Sigmoid colon (tissue), 7 donors: ENCODE measurements at places on chromosomes 3 and 15. TPM values are rescaled to one million over a fixed set of nuclear protein-coding genes. Genes with fewer than 3 reads are reported as not detected.

- no peaks in the 10 kb centered on the region for H3K4me1 ChIP-seq
- H3K27me3 ChIP-seq, result no peaks in the 10 kb centered on the region
- DNase-seq, result no peak
- H3K36me3 ChIP-seq, result no peaks in the 10 kb centered on the region
- no peak overlapping the region for H3K27ac ChIP-seq
- H3K4me3 ChIP-seq, result no peak overlapping the region
Observed at GRCh38 chr15:62382046-62382445, 217.0 kb upstream of the C2CD4B start.

DNA sequence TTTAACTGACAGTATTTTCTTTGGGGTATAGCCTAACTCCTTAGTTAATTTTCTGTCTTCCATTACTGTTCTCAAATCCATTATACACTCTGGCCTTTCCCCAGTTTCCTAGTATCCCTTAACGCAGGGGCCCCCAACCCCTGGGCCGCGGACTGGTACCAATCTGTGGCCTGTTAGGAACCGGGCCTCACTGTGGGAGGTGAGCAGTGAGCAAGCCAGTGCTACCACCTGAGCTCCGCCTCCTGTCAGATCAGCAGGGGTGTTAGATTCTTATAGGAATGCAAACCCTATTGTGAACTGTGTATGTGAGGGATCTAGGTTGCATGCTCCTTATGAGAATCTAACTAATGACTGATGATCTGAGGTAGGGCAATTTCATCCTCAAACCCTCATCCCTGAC lies 75.1 kb downstream of the DOCK3 start:
- no peaks in the 10 kb centered on the region for H3K27me3 ChIP-seq
- H3K36me3 ChIP-seq, result no peaks in the 10 kb centered on the region
- H3K4me1 ChIP-seq, result no peaks in the 10 kb centered on the region
- H3K27ac ChIP-seq, result no peak overlapping the region
- no peak for DNase-seq

DNA sequence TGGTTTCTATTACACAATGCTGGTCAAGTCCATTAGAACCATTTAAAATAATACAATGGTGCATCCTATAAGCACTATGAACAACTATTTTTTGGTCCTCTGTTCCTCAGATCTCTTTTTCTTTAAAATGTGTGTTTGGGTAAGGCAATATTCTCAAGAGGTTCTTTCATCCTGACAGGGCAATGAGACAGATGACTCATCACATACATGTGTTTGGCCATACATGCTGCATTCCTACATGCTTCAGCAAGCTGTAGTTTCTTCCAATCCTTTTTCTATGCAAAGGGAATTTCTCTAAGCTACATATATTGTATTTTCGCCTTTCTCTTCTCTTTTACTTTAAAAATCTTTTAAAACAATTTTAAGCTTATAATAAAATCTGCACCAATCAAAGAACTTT lies 52.7 kb downstream of the OTOL1 start:
- no peak overlapping the region for H3K27ac ChIP-seq
- DNase-seq, result no peak
- no peak overlapping the region for H3K4me3 ChIP-seq
- H3K4me1 ChIP-seq, result no peaks in the 10 kb centered on the region

DNA sequence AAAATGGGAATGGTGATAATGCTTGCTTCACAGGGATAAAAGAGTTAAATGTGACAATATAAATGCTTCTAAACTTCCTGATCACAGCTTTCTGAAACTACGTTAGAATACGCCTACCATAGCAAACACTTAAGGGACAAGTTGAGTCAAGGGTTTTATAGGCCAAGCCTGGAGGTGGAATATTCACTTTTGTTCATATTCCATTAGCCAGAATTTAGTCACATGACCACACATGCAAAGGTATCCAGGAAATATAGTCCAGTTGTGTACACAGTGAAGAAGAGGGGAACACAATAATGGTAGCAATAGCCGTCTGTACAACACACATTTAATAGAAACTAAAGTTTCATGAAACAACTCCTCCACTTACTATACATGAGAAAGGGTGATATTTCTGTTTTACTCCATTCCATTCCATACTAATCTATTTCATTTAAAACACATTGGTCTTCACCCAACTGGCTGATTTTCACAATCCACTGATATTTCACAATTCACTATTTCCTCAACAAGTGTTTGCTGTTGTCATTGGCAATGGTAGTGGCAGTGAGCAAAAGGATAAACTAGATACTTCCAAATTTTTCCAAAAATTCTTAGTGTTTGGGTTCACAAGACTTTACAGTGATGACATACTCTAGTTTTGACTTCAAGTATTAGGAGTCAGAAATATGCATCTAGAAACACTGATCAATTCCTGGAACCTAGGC lies 270.9 kb downstream of the ERC2 start:
- no peaks in the 10 kb centered on the region for H3K27me3 ChIP-seq
- no peak overlapping the region for H3K4me3 ChIP-seq
- DNase-seq, result no peak
- no peaks in the 10 kb centered on the region for H3K36me3 ChIP-seq
- no peak overlapping the region for H3K27ac ChIP-seq

- H3K4me1 ChIP-seq, result no peaks in the 10 kb centered on the region
- no peak for DNase-seq
- no peak overlapping the region for H3K27ac ChIP-seq
- H3K27me3 ChIP-seq, result no peaks in the 10 kb centered on the region
Observed at GRCh38 chr3:45309876-45310275, 78.5 kb upstream of the LARS2 start.

- DNase-seq, result no peak
- no peaks in the 10 kb centered on the region for H3K27me3 ChIP-seq
- no peaks in the 10 kb centered on the region for H3K4me1 ChIP-seq
- no peak overlapping the region for H3K27ac ChIP-seq
Observed at GRCh38 chr3:152177757-152178156, 91.0 kb upstream of the MBNL1 start.

- no peak for DNase-seq
- no peak overlapping the region for H3K4me3 ChIP-seq
- no peak overlapping the region for H3K27ac ChIP-seq
- H3K36me3 ChIP-seq, result no peaks in the 10 kb centered on the region
- H3K27me3 ChIP-seq, result no peaks in the 10 kb centered on the region
Observed at GRCh38 chr3:53068176-53068575, 22.3 kb upstream of the SFMBT1 start.

DNA sequence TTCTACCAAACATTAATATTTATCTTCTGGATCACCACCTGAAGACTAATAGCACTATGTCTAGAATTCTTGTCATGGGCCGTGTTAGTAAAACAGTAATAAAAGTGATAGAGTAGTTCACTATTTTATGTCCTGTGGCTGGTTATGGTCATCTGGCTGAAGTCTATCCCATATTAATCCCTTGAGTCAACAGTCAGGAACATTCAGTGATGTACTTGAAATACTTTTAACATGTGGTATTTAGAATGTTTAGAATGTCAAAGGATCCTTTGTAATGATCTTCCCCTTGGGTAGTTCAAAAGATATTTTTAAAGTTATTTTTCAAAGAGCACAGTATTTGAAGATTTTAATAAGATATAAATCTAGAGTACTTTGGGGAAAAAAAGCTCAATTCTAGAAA lies 117.0 kb downstream of the MBNL1 start:
- peaks cover 97% of the 10 kb centered on the region for H3K4me1 ChIP-seq
- no peak overlapping the region for H3K4me3 ChIP-seq
- no peaks in the 10 kb centered on the region for H3K36me3 ChIP-seq
- no peaks in the 10 kb centered on the region for H3K27me3 ChIP-seq
- no peak for DNase-seq
- peak overlapping the region; percentile 79 for H3K27ac ChIP-seq

DNA sequence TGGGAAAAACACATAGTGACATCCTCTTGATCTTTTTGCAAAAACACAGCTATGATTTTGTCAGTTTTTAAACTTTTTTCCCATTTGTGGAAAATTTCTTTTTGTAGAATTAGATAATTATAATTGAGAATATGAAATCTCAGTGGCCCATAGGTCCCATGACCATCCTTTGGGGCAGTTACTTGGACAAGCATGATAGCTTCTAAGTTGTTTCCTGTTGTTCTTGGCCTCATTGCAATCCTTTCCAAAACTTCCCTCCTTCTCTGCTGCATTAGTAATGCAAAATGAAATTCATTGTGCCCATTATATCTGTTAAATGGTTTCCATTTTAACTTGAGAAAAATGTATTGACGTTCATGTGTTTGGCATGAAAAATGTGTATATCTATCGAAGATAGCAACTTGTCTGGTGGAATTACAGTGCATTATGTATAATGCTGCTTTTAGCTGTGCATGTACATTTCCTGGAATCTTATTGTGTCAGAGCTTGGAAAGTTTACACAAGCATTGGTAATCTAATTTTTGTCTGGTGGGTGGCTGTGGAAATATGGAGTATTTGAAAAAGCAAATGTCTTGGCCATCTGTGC lies 70.0 kb downstream of the MDFIC2 start:
- H3K4me1 ChIP-seq, result no peaks in the 10 kb centered on the region
- H3K4me3 ChIP-seq, result no peak overlapping the region
- no peak overlapping the region for H3K27ac ChIP-seq

GRCh38 chr3:17954801-17955200 lies 212.4 kb upstream of the TBC1D5 start:
- no peaks in the 10 kb centered on the region for H3K4me1 ChIP-seq
- H3K27me3 ChIP-seq, result no peaks in the 10 kb centered on the region
- no peak for DNase-seq
- no peaks in the 10 kb centered on the region for H3K36me3 ChIP-seq
- H3K27ac ChIP-seq, result no peak overlapping the region

GRCh38 chr3:38811822-38812221 lies 4.2 kb downstream of the SCN10A start:
- H3K4me1 ChIP-seq, result no peaks in the 10 kb centered on the region
- H3K27me3 ChIP-seq, result no peaks in the 10 kb centered on the region
- H3K4me3 ChIP-seq, result no peak overlapping the region
- H3K36me3 ChIP-seq, result no peaks in the 10 kb centered on the region
- DNase-seq, result no peak

GRCh38 chr15:23516866-23517265 lies 48.6 kb upstream of the MKRN3 start:
- H3K27me3 ChIP-seq, result no peaks in the 10 kb centered on the region
- no peaks in the 10 kb centered on the region for H3K36me3 ChIP-seq
- H3K4me1 ChIP-seq, result no peaks in the 10 kb centered on the region
- no peak overlapping the region for H3K4me3 ChIP-seq
- no peak overlapping the region for H3K27ac ChIP-seq

- no peak for DNase-seq
- no peak overlapping the region for H3K27ac ChIP-seq
- no peaks in the 10 kb centered on the region for H3K4me1 ChIP-seq
- H3K27me3 ChIP-seq, result no peaks in the 10 kb centered on the region
Observed at GRCh38 chr15:80804970-80805495, 25.9 kb downstream of the CEMIP start.

GRCh38 chr3:112353365-112353764 lies 20.4 kb downstream of the CD200 start:
- no peak overlapping the region for H3K4me3 ChIP-seq
- no peaks in the 10 kb centered on the region for H3K27me3 ChIP-seq
- H3K36me3 ChIP-seq, result no peaks in the 10 kb centered on the region
- no peak for DNase-seq

GRCh38 chr15:54208786-54209185 lies 230.5 kb downstream of the UNC13C start:
- H3K27ac ChIP-seq, result no peak overlapping the region
- no peaks in the 10 kb centered on the region for H3K36me3 ChIP-seq
- H3K4me1 ChIP-seq, result no peaks in the 10 kb centered on the region
- H3K27me3 ChIP-seq, result no peaks in the 10 kb centered on the region
- H3K4me3 ChIP-seq, result no peak overlapping the region
- no peak for DNase-seq

DNA sequence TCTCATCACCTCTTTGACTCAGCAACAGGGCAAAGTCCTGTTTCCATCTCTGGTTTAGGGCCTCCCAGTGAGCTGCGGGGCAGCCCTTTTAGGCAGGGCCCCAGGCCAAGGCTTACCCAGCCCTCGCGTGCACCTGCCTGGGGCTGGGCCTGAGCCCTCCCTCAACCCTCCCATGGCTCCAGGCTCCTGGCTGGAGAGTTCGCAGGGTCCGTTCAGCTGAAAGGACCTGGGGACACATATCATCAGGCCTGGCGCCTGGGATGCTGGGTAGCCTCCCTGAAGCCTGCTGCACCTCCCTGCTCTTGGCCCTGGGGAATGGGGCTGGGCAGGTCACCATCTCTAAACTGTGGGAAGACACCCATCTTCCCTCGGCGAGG lies 29.7 kb downstream of the HDAC11 start:
- H3K27ac ChIP-seq, result no peak overlapping the region
- no peaks in the 10 kb centered on the region for H3K36me3 ChIP-seq
- H3K27me3 ChIP-seq, result no peaks in the 10 kb centered on the region
- H3K4me1 ChIP-seq, result peaks cover 14% of the 10 kb centered on the region
- H3K4me3 ChIP-seq, result no peak overlapping the region

NAA80 gene
- 8.9 TPM for total RNA-seq

ABHD10 gene
- total RNA-seq, result 28.3 TPM

CASR gene
- under 0.01 TPM for total RNA-seq

TERB2 gene
- not detected for total RNA-seq

GRM7 gene
- total RNA-seq, result 0.16 TPM

ALDH1A3 gene
- total RNA-seq, result 36.4 TPM

PP2D1 gene
- not detected for total RNA-seq

TASOR gene
- 78.7 TPM for total RNA-seq

CMTM8 gene
- 4.4 TPM for total RNA-seq

LMCD1 gene
- 9.7 TPM for total RNA-seq

KY gene
- total RNA-seq, result 3.9 TPM
